ENCODE measurements at places on chromosomes 7 and 10.
A peak's percentile ranks its signal among the peaks of the same experiment; 100 is the strongest.

DNA sequence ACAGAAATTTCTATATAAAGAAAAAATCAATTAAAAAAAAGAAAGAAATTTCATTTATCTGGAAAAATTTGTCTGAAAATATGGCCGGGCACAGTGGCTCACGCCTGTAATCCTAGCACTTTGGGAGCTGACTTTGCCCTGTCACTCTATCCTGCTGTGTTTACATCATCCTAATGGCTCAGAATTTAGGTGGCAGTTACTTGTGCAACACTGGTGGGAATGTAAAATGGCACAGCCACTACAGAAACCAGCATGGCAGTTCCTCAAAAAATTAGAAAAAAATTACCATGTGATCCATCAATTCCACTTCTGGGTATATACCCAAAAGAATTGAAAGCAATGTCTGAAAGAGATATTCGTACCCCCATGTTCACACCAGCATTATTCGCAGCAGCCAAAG lies 405.2 kb upstream of the AUTS2 start:
- DNase-seq = no peak

DNA sequence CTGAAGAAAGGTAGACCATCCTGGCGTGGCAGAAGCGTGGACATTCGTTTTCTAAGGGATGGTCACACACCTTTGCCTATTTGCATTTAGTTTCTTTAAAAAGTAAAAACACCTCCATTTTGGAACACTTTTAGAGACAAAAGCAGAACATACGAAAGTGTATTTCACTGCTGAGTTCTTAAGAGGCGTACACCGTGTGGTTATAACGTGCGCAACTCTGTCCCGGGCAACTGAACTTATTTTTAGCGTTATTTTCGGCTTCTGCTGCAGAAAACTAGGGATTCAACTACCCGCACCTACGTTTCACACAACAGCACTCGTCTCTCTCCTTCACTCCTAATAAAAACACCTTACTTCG lies 557 bp upstream of the LSM8 start:
- no peak for DNase-seq

- no peak for DNase-seq
Observed at GRCh38 chr10:10130686-10131085, 887.0 kb upstream of the CELF2 start.

- no peak for DNase-seq
Observed at GRCh38 chr10:33120700-33121099, 162.7 kb upstream of the ITGB1 start.

DNA sequence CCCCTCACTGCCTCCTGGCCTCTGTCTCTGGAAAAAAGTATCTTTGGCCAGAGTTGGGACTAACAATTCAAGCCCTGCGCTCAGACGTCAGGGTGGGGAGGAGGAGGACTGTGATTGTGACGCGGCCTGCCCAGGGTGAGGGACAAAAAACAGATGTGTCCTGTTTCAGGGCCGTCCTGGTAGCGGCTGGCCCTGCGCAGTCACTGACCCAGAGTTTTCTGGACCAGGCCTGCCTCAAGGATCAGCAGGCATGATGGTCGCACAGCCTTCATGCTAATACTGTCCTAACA lies 110.1 kb downstream of the CYTH3 start:
- no peak for DNase-seq

GRCh38 chr7:55374213-55374612 lies 9.1 kb downstream of the LANCL2 start:
- DNase-seq = no peak

DNA sequence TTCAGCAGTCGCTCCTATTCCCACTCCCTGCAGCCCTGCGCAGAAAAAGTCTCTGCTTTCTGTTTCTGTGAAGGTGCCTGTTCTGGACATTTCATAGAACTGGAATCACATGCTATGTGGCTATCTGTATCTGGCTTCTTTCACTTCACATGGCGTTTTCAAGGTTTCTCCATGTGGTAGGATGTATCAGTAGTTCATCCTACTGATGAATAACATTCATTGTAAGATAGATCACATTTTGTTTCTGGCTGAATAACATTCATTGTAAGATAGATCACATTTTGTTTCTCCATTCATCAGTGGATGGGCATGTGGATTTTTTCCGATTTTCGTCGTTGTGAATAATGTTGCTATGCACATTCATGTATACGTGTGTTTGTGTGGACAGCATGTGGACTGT lies 44.5 kb downstream of the HSPA12A start:
- DNase-seq = no peak

DNA sequence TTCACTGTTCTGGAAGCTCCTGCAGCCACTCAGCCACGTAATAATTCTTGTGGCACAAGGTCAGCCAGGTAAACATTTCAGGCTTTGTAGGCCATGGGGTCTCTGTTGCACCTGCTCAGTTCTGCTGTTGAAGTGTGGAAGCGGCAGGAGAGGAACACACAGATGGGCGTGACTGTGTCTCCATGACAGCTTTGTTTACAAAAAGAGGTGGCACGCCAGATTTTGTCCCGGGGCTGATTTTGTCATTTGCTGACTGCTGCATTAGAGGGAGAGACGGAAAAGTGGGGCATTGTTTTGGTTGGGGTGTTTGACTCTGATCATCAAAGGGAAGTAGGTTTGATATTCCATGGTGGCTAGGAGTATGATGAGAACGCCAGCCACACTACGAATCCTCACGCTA lies 103.1 kb downstream of the PRKAG2 start:
- DNase-seq = no peak

DNA sequence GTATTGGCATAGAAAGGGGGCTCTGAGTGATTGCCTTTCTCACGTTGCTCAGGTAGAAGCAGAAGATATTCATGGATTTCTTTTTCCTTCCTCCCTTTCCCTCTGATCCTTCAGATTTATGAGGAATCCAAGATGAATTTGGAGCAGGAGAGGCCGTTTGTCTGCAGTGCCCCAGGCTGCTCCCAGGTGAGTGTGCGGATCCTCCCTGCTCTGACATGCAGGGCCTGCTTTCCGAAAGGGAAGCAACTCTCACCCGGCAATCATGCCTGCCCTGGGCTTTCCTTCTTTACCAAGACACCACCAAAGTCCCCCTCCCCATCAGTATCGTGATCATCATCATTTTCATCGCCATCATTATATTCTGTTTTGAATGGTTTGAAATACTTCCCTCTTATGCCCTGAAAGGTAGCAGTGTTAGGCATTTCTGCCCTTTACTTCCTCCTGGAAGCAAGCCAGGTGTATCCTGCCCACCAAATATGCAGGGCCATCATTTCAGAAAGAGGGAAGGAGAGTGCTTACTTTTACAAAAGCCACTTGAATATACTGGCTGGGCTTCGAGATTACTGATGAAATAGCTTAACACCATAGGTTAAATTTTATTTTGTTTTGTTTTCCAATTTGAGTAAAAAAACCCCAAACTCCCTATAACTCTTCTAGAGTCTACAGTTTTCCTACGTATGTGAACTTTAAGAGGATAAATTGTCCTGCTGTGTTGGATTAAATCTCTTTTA lies 75.9 kb downstream of the CREB5 start:
- no peak for DNase-seq

DNA sequence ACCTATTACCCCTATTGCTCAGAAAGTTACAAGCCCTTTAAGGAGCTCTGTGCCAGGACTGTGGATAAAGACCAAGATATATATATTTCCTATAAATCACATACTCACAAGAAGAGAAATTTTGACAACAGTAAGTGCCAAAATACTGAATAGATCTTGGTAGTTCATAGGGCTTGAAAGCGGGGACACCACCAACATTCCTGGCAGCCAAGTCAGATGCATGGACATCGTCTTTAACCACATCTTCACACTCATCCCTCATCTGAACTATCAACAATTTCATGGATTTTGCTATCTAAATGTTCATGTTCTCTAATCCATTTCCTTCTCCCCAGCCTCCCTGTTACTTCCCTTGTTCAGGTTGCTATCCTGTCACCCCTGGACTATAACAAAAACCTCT lies 67.5 kb upstream of the LRRC17 start:
- DNase-seq = no peak

- DNase-seq = no peak
Observed at GRCh38 chr10:93821051-93821772, 63.5 kb downstream of the LGI1 start.

DNA sequence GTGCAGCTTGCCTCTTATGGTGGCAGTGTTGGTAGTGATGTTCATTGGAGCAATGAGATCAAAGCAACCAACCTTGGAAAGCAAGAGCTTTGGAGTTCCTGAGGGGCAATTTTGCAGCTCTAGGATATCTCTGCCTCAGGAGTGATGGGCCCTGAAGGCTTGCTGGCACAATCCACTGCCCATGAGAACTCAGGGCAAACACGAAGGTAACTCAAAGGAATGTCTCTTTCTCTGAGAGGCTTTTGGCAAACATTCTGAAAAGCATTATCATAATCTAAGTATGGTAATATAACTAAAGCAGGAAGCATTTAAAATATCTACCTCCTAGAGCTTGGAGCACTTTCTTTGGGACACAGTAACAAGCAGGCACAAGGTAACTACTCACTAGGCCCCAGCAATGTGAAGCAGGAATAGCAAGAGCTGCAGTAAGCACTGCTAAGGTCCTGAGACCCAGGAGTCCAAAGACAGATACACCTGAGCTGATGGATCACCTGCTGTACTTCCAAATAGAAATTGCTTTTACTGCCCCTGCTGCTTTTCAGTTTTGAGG lies 103.1 kb downstream of the NRF1 start:
- no peak for DNase-seq

DNA sequence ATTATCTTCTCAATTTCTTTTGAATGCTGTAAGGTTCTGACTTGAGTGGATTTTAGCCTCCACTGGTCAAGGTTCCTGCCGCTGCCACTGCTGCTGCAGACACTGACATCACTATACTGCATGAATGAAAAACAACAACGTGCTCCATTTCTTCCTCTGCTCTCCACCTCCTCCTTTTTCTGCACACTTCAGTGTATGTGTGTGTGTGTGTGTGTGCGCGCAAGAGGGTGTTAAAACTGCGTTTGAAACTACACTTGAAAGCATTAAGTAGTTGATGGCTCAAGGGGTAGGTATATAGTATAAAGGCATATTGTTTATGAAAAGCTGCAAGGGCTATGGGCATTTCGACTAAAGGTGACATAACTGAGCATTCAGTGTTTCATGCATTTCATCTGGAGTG lies 3.5 kb downstream of the GLCCI1 start:
- peak; percentile 18 for DNase-seq

- DNase-seq = no peak
Observed at GRCh38 chr7:37344886-37345579, 103.6 kb downstream of the ELMO1 start.

GRCh38 chr7:111852081-111852480 lies 289.8 kb upstream of the IMMP2L start:
- no peak for DNase-seq

- no peak for DNase-seq
Observed at GRCh38 chr10:33241351-33241750, 93.1 kb downstream of the NRP1 start.

GRCh38 chr10:90347239-90347638 lies 510.6 kb downstream of the HTR7 start:
- DNase-seq = no peak

- DNase-seq = peak; percentile 60
Observed at GRCh38 chr10:30751678-30752331, 122.3 kb upstream of the LYZL2 start.

DNA sequence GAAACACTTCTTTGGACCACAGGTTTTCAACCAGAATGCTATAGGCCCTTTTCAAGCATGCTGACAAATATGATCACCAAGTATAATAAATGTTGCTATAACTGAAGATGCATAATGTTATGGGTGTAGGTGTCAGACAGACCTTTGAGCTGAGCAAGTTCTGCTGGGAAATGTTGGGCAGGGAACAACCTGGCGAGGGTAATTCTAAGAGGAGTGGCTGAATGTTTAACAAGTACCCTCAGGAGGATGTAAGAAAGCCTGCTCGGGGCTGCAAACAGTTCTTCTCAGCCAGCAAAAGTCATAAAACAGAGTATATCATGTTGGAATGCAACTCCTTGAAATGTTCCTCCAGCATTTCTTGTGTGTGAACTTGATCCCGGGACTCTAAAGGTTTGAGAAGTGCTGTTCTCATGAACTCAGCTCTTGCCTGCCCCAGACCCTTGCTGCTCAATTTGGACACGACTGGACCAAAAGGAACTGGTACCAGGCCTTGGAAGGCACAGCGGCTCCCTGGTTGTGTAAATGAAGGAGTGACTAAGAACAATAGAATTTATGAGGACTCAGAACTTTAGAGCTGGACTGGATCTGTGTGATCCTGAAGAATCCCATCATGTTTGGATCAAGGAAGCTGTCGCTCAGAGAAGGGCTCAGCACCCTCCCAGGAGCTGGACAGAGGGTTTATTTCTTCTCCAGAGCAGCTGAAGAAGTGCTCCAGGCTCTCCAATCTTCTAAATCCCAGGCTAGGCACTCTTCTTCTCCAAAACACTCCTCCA lies 143.2 kb upstream of the ANK3 start:
- DNase-seq = no peak

GRCh38 chr10:24382596-24382978 lies 173.6 kb downstream of the KIAA1217 start:
- no peak for DNase-seq

DNA sequence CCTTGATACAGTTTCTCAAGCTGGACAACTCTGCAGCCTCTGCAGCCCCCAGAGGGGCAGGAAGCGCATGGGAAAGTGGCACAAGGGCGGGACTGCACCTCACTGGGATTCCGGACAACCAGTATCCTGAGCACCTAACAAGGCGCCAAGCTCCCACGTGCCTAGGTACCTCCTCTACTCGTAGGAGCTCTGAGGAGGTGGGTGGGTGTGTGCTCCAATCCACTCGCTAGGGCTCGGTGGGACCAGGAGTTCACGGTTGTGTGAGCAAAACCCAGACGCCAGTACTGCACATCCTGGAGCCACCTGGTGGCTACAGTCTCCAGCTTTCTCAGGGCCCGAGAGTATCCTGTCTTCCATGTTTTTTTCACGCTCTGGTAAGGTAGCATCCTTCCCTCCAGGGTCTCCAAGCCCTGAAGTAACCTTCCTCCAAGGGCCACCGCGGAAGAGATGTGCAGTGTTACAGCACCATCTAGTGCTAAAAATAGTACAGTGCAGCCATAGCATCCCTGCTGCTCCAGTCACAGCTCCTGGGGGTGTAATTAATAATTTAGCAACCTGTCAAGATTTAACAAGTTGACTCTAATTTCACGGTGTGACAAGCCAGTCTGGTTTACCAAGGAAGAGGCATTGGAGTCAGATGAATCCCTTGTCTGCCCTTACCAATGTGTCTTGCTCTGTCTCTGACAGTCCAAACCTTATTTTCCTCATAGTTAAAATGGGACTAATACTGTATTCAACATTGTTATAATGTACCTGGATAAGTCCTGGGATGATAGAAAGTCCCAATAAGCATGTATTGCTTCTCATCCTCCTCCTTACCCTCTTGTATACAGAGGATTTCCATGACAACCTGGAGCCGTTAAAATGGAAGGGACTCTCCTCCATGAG lies 70.4 kb downstream of the HERPUD2 start:
- DNase-seq = peak; percentile 45

GRCh38 chr10:75525067-75525466 lies 93.6 kb downstream of the LRMDA start:
- DNase-seq = no peak
